ENCODE measurements at places on chromosomes 2 and 18.

DNA sequence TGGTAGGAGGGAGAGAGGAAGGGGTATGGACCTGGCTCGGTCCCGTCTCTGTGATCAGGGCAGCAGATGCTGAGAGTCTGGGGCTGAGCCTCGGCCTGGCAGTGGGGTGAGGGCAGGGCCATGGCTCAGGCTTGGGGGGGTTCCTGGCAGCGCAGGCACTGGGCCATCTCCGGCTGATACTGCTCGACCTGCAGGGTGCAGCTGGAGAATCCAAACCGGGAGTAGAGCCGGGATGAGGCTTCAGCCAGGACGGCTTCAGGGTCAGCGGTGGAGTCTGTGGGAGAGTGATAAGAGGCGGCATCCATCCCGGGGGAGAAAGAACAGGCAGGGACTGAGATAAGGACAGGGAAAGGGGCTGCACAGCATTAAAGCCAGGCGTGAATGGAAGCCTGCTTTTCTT, 7.7 kb downstream of the SLC30A3 start:
- no peaks in the 10 kb centered on the region for H3K36me3 ChIP-seq
- no peak overlapping the region for H3K4me3 ChIP-seq
- H3K27me3 ChIP-seq = peaks cover 35% of the 10 kb centered on the region
- no peak overlapping the region for H3K27ac ChIP-seq
- H3K4me1 ChIP-seq = peaks cover 3% of the 10 kb centered on the region
- no peak for DNase-seq

GRCh38 chr2:19854596-19855541, 46.9 kb downstream of the TTC32 start:
- H3K27ac ChIP-seq = no peak overlapping the region
- no peaks in the 10 kb centered on the region for H3K27me3 ChIP-seq
- H3K4me3 ChIP-seq = no peak overlapping the region
- no peaks in the 10 kb centered on the region for H3K4me1 ChIP-seq
- DNase-seq = no peak
- H3K36me3 ChIP-seq = no peaks in the 10 kb centered on the region

GRCh38 chr2:10650761-10651160, 39.0 kb downstream of the NOL10 start:
- no peak overlapping the region for H3K27ac ChIP-seq
- DNase-seq = no peak
- no peaks in the 10 kb centered on the region for H3K27me3 ChIP-seq
- no peak overlapping the region for H3K4me3 ChIP-seq
- peaks cover 21% of the 10 kb centered on the region for H3K4me1 ChIP-seq

DNA sequence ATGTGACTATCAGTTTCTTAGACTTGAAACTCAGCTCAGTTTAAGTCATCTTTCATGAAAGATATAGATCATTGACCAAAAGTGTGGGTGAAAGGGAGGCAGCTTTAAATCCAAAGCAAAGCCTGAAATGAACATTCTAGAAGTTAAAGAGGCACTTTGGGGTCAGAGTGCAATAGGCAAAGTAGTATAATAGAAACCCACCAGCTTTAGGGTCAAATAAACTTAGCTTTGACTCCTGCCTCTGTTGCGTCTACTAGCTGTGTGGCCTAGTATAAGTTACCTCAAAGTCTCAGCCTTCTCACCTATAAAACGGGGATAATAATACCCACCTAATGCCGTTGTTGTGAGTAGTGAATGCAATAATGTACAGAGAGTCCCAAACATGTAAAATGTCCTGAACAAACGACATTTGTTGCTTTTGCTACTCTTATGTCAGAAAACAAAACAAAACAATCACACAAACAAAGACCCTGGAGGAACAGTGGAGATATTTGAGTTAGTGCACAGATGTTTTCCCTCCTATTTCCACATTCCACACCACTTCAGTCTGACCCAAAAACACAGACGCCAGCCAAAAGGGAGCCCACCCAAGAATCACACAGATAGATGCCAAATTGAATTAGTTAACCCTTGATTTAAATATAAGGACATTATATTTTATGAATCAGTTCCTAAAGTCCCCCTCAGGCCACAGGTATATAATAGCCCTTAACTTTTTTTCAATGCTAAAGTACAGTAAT, 657.0 kb downstream of the ARHGAP15 start:
- H3K4me3 ChIP-seq = no peak overlapping the region
- H3K27ac ChIP-seq = no peak overlapping the region
- H3K27me3 ChIP-seq = peaks cover 31% of the 10 kb centered on the region
- no peaks in the 10 kb centered on the region for H3K4me1 ChIP-seq

DNA sequence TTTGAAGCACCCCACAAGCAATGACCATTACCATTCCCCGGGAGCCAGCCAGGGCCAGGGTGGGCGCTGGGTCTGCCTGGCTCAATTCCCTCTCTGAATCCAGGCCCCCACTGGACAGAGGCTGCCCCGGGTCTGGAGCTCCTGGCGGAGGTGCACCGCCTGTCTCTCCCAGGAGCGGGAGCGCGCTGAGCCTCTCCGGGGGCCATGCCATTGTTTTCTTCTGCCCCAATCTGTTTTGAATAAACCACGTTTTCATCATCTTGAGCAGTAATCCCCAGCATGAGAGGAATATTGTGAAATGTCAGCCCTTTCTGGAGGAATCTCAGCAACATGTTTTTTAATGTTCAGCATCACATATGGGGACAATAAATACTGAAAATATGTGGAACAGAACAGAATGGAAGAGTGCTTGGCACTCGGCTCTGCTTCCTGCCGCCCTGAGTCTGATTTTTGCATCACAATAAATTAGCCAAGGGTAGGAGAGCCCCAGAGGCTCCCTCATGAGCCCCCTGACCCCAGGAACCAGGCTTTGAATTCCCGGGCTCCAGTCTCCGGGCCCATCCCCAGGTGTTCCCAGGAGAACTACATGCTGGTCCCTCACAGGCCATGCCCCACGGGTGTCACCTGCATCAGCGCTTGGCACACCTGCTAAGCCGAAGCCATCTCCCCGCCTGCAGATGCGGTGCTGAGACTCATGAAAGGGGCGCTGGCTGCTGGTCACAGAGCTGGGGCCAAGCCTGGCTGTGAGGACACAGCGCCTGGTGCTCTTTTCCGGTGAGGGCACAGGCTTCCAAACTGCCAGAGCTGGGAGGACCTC, 88.8 kb downstream of the INHBB start:
- H3K4me1 ChIP-seq = no peaks in the 10 kb centered on the region
- H3K4me3 ChIP-seq = no peak overlapping the region
- no peaks in the 10 kb centered on the region for H3K36me3 ChIP-seq
- no peak for DNase-seq
- H3K27ac ChIP-seq = no peak overlapping the region

DNA sequence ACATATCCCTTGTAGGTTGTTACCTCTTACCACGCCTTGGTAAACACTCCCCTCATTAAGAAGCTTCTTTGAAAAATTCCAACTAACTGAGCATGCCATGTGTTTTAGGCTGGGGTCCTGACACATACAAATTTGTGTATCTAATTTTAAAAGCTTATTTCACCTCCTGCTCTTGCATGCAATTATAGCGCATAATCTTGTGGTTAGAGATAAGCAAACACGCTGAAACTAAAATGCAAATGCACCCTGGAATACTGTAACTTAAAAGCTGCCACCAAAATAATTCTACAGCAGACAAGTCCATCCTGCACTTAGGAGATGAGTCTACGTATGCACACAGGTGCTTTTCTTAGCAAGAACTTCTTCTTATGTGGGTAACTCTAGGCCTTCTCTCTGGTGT, 990.2 kb downstream of the TSN start:
- no peaks in the 10 kb centered on the region for H3K27me3 ChIP-seq
- DNase-seq = no peak
- H3K27ac ChIP-seq = no peak overlapping the region
- H3K36me3 ChIP-seq = no peaks in the 10 kb centered on the region
- H3K4me1 ChIP-seq = no peaks in the 10 kb centered on the region

DNA sequence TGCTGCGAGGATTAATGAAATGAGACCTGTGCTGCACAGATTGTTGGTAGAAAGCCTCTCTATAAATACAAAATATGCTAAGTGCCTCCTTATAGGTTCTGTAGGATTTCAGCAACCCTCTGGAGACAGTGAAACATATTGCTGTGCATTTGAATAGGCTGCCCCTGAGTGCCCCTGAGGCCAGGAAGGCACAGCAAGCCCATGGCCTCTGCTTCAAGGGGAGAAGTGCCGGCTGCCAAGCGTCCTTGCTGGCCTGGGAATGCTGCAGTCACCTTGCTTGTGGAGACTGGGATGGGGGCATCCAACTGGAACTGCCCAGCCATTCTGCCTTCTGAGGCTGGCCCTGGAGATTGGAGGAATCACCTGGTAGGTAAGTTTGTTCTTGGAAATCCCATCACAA, 397.2 kb upstream of the SMIM21 start:
- H3K27me3 ChIP-seq = peaks cover 18% of the 10 kb centered on the region
- DNase-seq = no peak
- H3K4me1 ChIP-seq = no peaks in the 10 kb centered on the region
- H3K4me3 ChIP-seq = no peak overlapping the region

DNA sequence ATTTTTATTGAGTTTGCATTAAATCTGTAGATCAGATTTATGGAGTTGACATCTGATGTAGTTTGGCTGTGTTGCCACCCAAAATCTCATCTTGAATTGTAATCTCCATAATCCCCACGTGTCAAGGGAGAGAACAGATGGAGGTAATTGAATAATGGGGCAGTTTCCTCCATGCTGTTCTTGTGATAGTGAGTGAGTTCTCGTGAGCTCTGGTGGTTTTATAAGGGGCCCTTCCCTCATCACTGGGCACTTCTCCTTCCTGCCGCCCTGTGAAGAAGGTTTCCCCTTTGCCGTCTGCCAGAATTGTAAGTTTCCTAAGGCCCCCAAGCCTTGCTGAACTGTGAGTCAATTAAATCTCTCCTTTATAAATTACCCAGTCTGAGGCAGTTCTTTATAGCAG, 32.2 kb downstream of the ZC3H15 start:
- DNase-seq = no peak
- peaks cover 60% of the 10 kb centered on the region for H3K36me3 ChIP-seq
- no peak overlapping the region for H3K4me3 ChIP-seq
- no peaks in the 10 kb centered on the region for H3K27me3 ChIP-seq

DNA sequence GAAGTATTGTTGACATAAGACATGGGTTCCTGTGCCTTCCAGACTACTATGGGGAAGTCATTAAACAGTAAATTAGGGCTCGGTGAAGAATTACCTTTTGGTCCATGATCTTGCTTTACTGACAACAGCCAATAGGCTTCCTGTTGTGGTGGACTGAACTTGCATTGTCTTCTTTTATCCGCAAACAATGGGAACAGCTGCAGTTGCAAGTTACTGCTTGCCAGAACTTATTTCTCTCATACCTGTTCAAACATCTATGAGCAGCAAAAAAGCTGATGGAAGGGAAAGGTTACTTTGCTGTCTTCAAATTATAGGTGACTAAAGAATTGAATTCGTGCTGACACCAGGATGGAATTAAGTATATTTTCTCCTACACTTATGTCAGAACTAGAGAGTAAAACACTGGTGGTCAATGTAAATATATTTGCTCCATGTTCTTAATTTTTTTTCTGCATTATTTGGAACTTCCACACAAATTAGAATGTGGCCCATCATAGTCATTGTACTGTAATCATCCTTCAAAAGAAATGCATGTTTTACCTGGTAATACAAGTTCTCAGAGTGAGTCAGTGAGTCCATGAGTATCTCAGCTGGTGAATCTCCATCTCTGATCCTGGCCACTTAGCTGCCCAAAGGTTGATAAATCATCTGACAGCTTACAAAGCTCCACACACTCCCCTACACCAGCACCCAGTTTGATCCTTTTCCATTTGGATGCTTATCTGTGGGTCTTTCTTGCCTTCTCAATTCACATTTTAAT, 37.3 kb upstream of the RNF152 start:
- H3K4me1 ChIP-seq = peaks cover 17% of the 10 kb centered on the region
- no peak overlapping the region for H3K27ac ChIP-seq
- peaks cover 5% of the 10 kb centered on the region for H3K27me3 ChIP-seq
- peaks cover 5% of the 10 kb centered on the region for H3K36me3 ChIP-seq

GRCh38 chr2:238376884-238377391, 49.8 kb upstream of the ASB1 start:
- no peak overlapping the region for H3K27ac ChIP-seq
- H3K4me3 ChIP-seq = no peak overlapping the region
- H3K4me1 ChIP-seq = peaks cover 33% of the 10 kb centered on the region
- H3K27me3 ChIP-seq = no peaks in the 10 kb centered on the region

DNA sequence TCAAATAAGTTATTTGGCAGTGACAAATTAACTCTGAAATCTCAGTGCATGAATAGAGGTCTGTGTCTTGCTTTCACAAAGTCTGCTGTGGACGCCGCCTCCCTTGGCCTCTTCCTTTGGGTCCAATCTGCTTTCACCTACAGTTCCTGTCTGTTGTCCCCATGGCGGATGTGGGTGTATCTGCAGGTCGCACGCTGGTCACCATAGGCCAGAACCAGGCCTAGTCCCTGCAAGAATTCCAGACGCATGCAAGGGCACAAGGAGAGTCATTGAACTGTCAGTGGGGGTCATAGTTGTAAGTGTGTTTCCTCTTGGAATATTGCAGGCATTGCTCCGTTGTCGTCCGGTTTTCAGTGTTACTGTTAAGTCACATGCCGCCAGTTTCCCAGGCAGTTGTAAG, 7.4 kb downstream of the SOCS6 start:
- peaks cover 18% of the 10 kb centered on the region for H3K27me3 ChIP-seq
- no peaks in the 10 kb centered on the region for H3K36me3 ChIP-seq
- no peak overlapping the region for H3K27ac ChIP-seq

DNA sequence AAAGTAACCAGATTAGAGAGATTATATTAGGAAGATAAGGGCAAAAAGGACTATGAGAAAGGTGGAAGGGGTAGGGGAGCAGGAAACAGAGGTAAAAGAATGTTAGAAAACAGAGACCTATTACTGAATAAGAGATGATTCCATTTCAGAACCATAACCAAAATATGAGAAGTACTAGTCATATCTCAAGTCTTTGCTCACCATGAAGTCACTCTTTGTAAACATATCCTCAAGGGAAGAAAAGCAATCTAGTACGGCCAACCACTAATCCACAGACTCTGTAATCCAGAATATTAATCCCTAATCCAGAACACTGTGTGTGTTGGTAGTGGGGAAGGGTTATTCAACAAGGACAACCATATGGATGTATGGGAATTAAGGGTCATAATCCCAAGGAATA, 92.0 kb downstream of the CDCA7 start:
- no peaks in the 10 kb centered on the region for H3K36me3 ChIP-seq
- H3K27me3 ChIP-seq = no peaks in the 10 kb centered on the region
- peaks cover 23% of the 10 kb centered on the region for H3K4me1 ChIP-seq
- H3K4me3 ChIP-seq = no peak overlapping the region
- no peak overlapping the region for H3K27ac ChIP-seq

DNA sequence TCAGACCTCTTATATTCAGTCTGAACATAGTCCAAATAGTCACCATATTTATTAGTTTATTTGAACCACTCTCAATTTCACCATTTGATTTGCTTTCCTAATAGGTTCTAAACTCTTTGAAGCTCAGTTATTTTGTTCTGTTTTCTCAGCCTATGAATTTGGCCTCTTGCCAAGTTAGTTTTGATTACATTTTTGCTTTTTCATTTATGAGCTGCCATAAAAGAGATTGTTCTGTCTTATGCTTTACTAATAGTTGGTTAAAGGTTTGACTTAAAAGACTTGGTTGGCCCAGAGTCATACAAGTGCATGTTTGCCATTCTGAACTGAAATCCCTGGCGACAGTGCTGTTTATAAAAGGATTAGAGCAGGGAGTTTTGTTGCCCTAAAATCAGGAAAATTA, 85.9 kb upstream of the RANBP2 start:
- no peaks in the 10 kb centered on the region for H3K27me3 ChIP-seq
- DNase-seq = no peak
- H3K36me3 ChIP-seq = no peaks in the 10 kb centered on the region

GRCh38 chr2:138974651-138975050, 194.5 kb upstream of the NXPH2 start:
- no peak overlapping the region for H3K27ac ChIP-seq
- no peaks in the 10 kb centered on the region for H3K4me1 ChIP-seq
- DNase-seq = no peak
- no peak overlapping the region for H3K4me3 ChIP-seq
- H3K27me3 ChIP-seq = no peaks in the 10 kb centered on the region

Data from naive thymus-derived CD8-positive, alpha-beta T cell (primary cell).